ENCODE measurements at places on chromosomes 4 and X. TPM values are rescaled to one million over a fixed set of nuclear protein-coding genes. Genes with fewer than 3 reads are reported as not detected.
A peak's percentile ranks its signal among the peaks of the same experiment; 100 is the strongest.

GRCh38 chr4:57156242-57156990 lies 46.2 kb upstream of the IGFBP7 start:
- H3K4me3 ChIP-seq = no peak overlapping the region
- peaks cover 33% of the 10 kb centered on the region for H3K4me1 ChIP-seq
- no peak overlapping the region for H3K27ac ChIP-seq
- DNase-seq = no peak
- peaks cover 4% of the 10 kb centered on the region for H3K36me3 ChIP-seq

DNA sequence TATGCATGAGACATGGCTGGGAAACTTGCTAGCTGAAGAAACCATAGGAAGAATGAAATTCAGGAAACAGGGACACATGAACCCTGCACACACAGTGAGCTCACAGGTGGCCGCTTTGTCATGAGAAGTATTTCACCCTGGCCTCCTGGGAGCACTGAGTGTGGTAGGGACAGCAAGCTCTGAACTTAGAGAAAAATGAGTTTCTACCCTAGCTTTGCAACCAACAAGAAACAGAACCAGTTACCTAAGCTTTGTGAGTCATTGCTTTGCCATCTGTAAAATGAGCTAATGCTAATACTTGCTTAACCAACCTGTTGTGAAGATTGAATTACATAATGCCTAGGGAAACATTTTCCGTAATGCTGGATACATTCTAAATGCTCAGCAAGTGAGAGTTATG lies 206.6 kb upstream of the HS3ST1 start:
- H3K27ac ChIP-seq = no peak overlapping the region
- DNase-seq = no peak
- no peak overlapping the region for H3K4me3 ChIP-seq
- H3K27me3 ChIP-seq = no peaks in the 10 kb centered on the region

- no peaks in the 10 kb centered on the region for H3K27me3 ChIP-seq
- no peak overlapping the region for H3K4me3 ChIP-seq
- no peak for DNase-seq
- H3K27ac ChIP-seq = no peak overlapping the region
These were observed 483.6 kb downstream of the SH2D1A start for GRCh38 chrX:124829930-124830329.

DNA sequence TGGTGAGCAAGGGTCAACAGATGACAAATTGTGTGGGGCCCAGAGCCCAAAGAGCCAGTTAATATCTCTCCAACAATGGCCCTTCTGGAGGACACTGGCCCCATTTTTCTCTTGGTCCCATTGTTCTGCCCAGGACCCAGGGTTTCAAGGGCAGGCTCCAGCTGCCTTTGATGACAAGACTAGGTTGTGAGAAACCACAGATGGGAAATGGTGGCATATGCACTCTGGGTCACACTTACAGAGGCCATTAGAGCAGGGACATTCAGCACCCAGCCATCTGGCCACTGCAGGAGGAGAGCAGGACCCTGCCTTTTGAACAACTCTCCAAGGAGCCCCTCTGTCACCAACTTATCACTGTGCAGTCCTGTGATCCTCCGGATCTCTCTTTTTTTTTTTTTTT lies 49.7 kb upstream of the KIAA1210 start:
- peaks cover 4% of the 10 kb centered on the region for H3K36me3 ChIP-seq
- H3K27ac ChIP-seq = no peak overlapping the region
- DNase-seq = no peak
- H3K27me3 ChIP-seq = no peaks in the 10 kb centered on the region

DNA sequence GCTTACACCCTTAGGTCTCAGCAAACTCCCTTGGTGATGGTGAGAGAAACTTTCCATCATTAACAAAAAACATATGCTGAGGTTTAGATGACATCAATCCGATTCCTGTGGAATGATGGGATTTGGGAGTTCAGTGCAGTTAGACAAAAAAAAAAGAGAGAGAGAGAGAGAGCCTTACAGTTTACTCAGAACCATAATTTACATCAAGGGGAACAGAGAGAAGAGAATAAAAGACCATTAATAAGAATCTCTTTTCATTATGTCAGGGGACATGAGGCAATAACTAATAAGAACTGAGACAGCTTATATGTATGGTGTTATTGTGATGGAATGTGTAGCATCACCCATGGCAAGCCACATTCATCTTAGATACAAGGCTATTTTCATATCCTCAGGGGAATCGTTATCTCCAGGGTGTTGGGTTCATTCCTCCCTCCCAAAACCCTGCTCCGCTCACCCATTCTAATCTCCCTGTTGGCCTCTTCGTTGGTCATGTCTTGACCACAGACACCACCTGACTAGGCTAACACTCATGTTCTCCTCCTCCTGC lies 175.7 kb upstream of the MXRA5 start:
- DNase-seq = no peak
- no peak overlapping the region for H3K27ac ChIP-seq
- no peak overlapping the region for H3K4me3 ChIP-seq
- peaks cover 12% of the 10 kb centered on the region for H3K4me1 ChIP-seq
- no peaks in the 10 kb centered on the region for H3K27me3 ChIP-seq

DNA sequence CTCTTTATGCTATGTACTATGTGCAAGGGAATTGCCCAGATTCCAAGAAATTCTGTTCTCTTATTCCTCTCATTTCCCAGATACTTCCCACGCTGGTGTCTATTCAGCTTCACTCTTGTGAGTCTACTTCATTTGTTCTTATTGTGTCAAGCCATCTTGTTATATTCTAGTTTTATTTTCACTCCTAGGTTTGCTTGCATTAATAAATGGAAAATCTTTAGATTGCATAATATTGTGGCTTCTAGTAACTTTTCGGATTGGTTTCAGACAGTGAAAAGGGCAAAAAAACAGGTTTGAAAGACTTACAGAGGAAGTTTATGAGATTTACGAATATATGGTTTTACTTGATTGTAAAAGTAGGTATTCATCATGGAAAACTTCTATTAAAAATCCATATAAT lies 128.4 kb downstream of the BTC start:
- H3K36me3 ChIP-seq = no peaks in the 10 kb centered on the region
- no peak overlapping the region for H3K27ac ChIP-seq
- no peaks in the 10 kb centered on the region for H3K27me3 ChIP-seq
- peaks cover 11% of the 10 kb centered on the region for H3K4me1 ChIP-seq

Gene CYP2U1
- 8.4 TPM for total RNA-seq

DNA sequence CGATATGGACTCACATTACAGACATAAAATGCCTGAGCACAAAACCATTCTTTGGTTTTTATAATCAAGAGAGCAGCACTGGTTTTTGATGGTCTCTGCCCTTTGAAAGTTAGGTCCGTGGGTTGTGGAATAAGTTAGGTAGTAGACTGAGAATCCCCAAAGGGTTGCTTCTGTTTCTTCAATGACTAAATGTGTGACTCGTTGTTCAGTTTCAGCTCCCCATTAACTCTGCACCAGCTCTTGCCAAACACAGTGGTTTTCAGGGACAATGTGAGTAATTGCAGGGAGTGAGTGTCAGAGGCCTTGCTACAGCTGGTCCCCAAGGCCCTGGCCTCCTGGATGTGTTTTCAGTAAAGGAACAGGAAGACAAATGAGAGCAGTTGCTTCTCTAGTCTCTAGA lies 24.8 kb downstream of the SMIM20 start:
- peaks cover 6% of the 10 kb centered on the region for H3K4me1 ChIP-seq
- H3K36me3 ChIP-seq = no peaks in the 10 kb centered on the region
- H3K27ac ChIP-seq = peak overlapping the region; percentile 59
- no peaks in the 10 kb centered on the region for H3K27me3 ChIP-seq
- no peak for DNase-seq

- H3K4me3 ChIP-seq = peak overlapping the region; percentile 54
- H3K36me3 ChIP-seq = peaks cover 10% of the 10 kb centered on the region
- no peak overlapping the region for H3K27ac ChIP-seq
- peaks cover 18% of the 10 kb centered on the region for H3K27me3 ChIP-seq
- peak; percentile 53 for DNase-seq
These were observed 5.6 kb upstream of the PCDH7 start for GRCh38 chr4:30714408-30715031.

DNA sequence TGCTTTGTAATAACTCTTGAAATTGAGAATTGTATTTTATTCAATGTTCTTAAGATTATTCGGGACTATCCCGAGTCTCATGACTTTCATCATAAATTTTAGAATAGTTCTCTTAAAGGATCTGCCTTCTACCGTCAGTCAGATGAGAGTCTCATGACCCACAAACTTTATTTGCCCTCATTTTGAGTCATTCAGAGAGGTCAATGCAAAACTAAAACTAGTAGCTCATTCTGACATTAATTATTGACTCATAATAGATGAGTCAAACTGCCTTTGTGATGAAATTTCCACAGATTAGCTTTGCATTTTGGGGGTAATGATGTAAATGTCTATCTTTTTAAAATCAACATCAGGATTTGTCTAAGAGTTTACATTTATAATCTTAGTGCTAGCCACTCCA lies 1527.3 kb downstream of the TECRL start:
- no peak overlapping the region for H3K4me3 ChIP-seq
- no peaks in the 10 kb centered on the region for H3K4me1 ChIP-seq
- no peak overlapping the region for H3K27ac ChIP-seq
- no peak for DNase-seq
